ENCODE measurements at places on chromosomes 7 and 10. TPM values are rescaled to one million over a fixed set of nuclear protein-coding genes. Genes with fewer than 3 reads are reported as not detected.

The ZNF804B gene
- not detected for total RNA-seq

DNA sequence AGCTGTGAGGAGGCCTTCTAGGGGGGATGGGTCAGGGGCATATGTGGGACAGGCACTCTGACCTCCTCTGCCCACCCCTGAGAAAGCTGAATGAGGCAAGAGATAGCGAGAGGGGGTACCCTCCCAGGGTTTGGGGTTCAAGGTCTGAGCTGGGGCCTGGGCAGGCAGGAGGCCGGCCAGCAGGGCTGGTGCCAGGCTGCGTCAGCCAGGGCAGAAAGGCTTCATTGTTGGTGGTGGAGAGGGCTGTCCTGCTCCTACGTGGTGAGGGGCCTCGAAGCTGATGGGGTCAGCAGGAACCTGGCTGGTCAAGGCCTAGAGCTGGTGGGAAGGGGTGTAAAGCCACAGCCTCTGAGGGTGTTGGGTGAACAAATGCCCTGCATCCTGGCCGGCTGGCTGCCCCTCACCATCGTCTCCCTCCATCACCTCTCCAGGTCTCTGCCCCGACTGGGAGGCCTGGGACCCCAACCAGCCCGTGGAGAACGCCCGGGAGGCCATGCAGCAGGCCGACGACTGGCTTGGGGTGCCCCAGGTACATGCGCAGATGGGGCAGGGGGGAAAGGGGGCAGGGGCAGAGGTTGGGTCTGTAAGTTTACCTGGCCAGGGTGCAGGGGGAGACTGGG is 6.6 kb downstream of the FLNC start:
- DNase-seq, result no peak

- DNase-seq, result no peak
Measured at GRCh38 chr7:88686468-88687229, 72.9 kb upstream of the ZNF804B start.

GRCh38 chr7:107838816-107839565 is 36.0 kb upstream of the SLC26A3 start:
- DNase-seq, result no peak

The FFAR4 gene
- 0.14 TPM for total RNA-seq

The FXYD4 gene
- not detected for total RNA-seq

DNA sequence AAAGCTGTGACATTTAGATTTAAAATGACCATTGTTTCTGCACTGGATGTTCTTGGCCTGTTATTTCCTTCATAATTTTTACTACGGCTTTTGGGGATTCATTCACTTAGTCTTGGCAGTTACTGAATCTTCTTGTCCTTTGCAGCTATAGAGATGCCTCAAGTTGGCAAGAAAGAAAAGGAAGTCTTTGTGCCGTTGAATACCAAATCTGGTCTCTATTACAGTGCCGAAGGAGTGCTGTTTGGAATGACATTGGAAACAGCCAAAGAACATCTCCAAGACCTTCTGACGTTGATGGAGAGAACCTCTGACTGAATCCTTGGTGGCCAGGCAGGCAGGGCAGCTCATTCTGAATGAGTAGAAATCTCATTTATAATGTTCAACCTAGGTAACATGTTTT is 54.3 kb upstream of the NRP1 start:
- no peak for DNase-seq

DNA sequence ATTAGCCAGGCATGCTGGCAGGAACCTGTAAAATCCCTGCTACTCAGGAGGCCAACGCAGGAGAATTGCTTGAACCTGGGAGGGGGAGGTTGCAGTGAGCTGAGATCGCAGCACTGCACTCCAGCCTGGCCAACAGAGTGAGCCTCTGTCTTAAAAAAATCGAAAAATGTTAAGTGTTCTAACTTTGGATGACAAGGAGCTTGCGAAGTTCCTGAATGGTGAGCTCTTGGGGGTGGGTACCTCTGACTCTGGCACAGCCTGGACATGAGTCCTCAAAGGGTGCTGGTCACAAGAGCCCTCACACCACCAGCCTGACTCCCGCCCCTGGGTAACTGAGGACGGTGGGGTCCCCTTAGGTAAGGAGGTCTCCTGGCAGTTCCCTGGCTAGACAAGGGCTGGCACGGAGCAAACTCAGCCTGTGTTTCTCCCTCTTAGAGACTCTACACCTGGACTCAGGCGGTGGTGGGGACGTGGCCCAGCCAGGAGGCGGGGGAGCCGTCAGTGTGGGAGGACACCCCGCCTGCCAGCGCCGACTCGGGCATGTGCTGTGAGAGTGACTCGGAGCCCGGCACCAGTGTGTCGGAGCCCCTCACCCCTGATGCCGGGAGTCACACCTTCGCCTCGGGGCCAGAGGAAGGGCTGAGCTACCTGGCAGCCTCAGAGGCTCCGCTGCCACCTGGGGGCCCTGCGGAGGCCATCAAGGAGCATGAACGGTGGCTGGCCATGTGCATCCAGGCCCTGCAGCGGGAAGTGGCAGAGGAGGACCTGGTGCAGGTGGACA is 24.1 kb downstream of the AMZ1 start:
- DNase-seq, result no peak

The OR2A7 gene
- 1.6 TPM for total RNA-seq

GRCh38 chr10:89516149-89516832 is 19.1 kb downstream of the SLC16A12 start:
- DNase-seq, result no peak

DNA sequence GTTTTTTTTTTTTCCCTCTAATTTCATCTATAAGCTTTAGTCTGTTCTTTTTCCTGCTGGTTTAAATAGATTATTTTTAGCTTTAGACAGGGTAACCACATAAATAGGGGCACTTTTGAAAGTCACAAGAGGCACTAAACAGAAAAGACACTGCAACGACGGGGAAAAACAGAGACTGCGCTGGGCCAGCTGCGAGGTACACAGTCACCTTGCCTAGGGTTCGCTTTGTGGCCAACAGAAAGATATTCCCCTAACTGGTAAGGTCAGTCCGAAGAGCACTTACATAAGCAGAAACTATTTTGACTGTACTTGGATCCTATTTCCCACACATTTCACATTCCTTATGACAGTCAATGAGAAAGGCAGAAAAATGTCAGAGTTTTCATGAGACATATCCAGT is 175.6 kb upstream of the PHF14 start:
- no peak for DNase-seq

GRCh38 chr7:137753067-137753466 is 93.7 kb downstream of the DGKI start:
- no peak for DNase-seq

The WEE2 gene
- not detected for total RNA-seq

DNA sequence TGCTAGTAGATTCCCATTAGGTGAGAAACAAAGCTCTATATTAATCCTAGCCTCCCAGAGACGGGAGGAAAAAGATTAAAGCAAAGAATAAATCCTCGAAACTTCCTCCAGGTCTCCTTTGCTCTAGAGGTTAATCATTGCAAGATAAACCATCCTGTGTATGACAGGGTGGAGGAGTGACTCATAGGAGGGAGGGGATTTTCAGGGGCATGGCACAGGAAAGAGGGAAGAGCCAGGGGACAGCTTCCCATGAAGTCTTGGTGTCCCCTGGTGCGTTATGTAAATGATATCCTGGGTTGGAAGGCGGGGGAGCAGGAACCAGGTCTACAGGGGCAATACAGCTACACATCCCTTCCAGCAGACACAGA is 780 bp downstream of the CYP3A5 start:
- DNase-seq, result no peak

The KAZALD1 gene
- total RNA-seq, result 1.2 TPM

The HTR5A gene
- not detected for total RNA-seq

GRCh38 chr10:34520084-34520483 is 295.0 kb downstream of the PARD3 start:
- no peak for DNase-seq

GRCh38 chr7:73503229-73503628 is 18.9 kb downstream of the BAZ1B start:
- DNase-seq, result no peak

DNA sequence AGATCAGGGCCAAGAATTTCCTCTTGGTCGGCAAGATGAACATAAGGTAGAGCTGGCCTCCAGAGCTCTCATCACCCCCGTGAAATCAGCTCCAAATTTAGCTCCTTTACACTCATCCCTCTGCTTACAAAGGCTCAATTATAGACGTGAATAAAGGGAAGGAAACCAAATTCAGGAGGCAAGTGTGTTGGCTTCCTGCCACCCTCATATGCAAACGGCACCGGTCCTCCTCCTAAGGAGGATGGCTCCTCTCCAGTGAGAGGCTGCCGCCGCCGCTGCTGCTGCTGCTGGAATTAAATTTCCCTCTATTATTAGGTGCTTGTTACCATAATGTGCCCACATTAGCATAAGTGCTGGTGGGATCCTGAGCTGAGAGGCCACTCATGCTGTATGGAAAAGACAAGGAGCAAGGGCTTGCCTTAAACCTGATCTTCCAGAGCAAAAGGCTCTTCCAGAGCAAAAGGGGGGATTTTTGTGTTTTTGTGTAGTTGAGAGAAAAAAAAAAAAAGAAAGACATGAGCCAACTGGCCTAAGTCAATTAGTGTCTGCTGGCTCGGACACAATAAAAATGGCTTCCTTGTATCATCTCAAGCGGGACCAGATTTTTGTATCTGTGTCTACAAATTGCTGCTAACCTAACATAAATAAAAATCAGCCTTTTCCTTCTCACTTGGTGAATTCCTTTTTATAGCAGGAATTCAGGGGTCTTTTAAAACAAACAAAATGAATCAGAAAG is 68.4 kb downstream of the CDHR3 start:
- DNase-seq, result no peak
